NCI-H460 (cell line): ENCODE measurements at places on chromosomes 2 and 18.

DNA sequence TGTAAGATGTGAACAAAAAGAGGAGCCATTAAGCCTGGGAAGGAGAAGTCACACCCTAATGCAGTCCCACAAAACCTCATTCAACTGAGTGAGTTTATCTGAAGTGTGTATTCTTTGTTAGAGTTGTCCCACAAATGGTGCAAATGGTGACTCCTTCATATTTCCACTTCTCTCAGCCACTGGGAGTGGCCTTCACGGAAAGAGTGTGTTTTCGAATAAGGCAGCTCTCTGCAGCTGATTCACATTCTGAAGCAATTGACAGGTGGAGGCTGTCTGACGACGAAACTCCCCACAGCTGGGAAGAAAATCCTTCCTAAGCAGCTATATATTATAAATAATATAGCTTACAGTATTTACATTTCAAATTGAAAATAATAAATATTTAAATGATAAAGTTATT is 318.8 kb upstream of the TMEFF2 start:
- no peak for DNase-seq

DNA sequence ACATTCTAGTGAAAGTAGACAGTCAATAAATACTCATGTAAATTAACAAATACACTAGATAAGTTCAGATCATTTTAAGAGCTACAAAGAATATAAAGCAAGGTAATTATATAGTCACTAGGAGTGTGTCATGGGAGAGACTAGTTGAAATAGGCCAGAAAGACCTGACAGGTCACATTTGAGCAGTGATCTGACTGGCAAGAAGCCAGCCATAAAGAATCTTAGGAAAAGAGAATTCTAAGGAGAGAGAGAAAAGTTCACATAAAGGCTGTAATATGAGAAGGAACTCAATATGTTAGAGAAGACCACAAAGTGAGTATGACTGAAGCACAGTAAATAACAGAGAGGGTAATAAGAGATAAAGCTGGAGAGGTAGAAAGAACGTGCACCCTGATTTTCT is 31.2 kb downstream of the VSNL1 start:
- no peak for DNase-seq

DNA sequence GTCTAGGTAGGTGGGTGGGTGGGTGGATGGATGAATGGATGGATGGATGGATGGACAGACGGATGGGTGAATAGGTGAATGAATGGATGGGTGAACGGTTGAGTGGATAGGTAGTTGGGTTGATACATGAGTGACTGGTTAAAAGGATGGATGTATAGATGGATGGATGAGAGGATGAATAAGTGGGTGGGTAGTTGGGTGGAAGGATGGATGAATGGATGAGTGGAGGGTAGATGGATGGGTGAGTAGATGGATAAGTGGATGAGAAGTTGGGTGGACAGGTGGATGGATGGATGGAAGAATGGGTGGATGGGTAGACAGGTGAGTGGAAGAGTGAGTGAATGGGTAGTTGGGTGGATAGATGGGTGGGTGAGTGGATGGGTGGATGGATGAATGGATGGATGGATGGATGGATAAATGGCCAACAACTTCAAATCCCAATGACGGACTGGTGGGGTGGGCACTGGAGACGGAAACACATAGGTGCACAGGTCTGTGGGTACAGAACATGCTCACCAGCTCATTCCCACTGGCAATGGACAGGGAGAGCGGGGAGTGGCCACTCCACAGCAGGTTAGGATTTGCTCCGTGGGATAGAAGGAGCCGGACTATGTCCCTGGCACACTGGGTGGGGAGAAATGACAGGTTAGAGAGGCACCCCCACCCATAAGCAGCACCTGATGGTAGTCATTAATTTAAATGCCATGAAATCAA is 48.8 kb downstream of the ANKMY1 start:
- no peak for DNase-seq

GRCh38 chr2:37324536-37324785 is 172 bp downstream of the PRKD3 start:
- DNase-seq = no peak

DNA sequence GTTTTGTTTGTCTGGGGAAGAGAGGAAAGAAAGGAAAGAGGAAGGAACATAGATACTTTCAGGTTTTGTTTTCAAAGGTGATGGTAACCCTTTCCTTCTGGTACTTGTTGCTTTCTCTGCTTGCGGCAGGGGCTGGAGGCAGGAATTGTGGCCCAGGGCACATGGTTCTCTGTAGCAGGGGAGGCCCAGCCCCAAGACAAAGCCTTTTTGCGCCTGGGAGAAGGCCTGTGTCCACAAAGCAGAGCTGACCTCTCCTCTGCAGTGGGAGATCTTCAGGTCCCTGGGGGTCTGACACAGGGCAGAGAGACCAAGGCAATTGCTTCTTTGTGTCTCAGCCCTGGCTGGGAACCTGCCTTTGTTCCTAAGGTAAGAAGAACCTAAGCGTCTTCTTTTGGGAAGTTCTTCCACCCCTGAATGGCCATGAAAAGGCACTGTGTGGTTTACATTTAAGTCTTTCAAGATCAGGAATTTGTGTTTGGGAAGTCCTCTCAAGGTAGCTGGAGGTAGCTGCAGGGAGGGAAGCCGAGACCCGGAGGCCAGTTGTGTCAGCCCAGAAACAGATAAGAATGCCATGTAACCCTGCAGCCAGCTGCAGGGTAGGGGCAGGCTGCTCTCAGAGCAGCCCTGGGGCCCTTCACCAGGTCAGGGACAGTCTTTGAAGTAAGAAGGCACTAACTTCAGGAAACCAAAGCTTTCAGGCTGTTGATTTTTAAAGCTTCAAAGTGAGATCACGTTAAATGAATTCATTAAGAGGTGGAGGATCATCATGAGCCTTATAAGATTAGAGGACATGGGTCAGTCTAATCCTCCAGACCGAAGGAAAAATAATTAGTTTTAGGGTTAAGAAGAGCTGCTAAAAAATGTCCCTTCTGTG is 119.3 kb downstream of the STPG4 start:
- DNase-seq = no peak
